GM23338 (cell line): ENCODE measurements at places on chromosomes 4 and X. TPM values are rescaled to one million over a fixed set of nuclear protein-coding genes. Genes with fewer than 3 reads are reported as not detected.

DNA sequence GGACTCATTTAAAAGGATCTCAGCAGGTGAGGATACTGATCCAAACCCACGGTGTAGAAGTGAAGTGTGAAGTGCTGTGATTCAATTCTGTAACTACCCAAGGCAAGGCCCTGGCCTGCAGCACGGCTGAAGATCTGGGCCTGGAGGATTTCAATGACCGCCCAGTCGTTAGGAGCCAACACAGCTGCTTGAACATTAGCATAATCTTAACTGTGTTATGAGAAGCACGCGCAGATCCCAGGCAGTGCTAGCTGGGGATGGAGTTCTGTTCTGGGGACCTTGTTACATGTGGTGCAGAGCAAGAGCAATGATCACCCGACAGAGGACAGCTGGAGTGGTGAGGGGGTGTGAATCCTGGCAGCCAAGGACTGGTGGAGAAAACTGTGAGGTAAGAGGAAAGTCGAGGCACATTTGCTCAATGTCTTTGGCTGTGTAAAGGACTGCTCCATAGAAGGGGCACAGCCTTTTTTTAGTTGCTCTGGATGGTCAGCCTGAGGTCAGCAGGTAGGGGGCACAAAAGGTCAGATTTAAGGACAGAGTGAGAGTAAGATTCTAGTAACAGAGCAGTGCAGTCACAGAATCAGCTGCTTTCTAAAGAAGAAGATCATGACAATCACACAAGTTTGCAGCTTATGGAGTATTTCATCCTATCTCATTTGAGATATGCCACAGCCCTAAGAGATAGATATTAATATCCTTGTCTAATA is 181.8 kb downstream of the DCLK2 start:
- peaks cover 22% of the 10 kb centered on the region for H3K4me1 ChIP-seq
- DNase-seq = no peak
- H3K4me3 ChIP-seq = no peak overlapping the region
- H3K27ac ChIP-seq = no peak overlapping the region

DNA sequence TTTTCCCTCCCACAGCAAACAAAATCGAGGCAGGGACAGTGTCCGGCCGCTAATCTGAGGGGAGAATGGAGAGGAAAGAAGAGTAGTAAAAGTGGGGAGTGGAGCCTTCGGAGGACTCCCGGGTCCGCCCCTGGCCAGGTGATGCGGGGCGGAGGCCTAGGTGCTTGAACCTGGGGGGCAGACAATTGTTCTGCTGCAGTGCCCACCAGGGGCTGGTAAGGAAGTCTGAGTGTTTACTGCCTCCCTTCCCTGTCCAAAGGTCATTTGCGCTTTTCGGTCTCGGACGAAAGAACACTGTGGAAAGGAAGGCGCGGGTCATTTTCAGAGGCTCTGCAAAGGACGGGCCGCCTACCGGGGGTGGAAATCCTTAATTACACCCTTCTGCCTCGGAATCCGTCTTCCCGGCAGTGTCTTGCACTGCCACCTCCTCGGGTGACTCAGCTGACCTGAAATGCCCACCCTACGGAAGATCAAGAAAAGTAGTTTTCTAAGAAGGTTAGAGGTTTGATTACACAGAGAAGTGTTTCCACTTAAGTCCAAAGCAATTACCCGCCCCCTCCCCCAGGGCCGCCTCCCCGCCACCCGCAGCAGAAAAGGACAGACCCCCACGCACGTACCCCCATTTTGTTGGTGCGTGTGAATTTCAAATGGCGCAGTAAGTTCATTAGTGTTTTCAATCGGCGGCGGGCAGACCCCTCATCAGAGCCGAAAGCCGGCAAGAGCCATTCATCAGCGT is 99.9 kb upstream of the TENM3 start:
- H3K4me3 ChIP-seq = peak overlapping the region; percentile 88
- peak; percentile 24 for DNase-seq
- 0 out of 2 replicates have a peak overlapping the region, but pooled peaks have one; percentile 83 for H3K27ac ChIP-seq
- H3K4me1 ChIP-seq = peaks cover 34% of the 10 kb centered on the region

The TRIM61 gene
- 0.38 and 0.58 TPM in 2 replicates for total RNA-seq

The STOX2 gene
- total RNA-seq = 19.8 TPM in 2 replicates

GRCh38 chr4:21768349-21769310 is 179.9 kb downstream of the KCNIP4 start:
- no peaks in the 10 kb centered on the region for H3K27me3 ChIP-seq
- DNase-seq = peak; percentile 79
- H3K27ac ChIP-seq = no peak overlapping the region

GRCh38 chrX:136467303-136467702 is 20.4 kb upstream of the BRS3 start:
- DNase-seq = no peak
- no peaks in the 10 kb centered on the region for H3K36me3 ChIP-seq
- H3K4me1 ChIP-seq = no peaks in the 10 kb centered on the region
